ENCODE measurements at places on chromosomes 4 and X.

- no peak for DNase-seq
Observed at GRCh38 chr4:14528918-14529317, 473.4 kb upstream of the CPEB2 start.

GRCh38 chr4:185004562-185005218 lies 13.6 kb upstream of the HELT start:
- DNase-seq: no peak

GRCh38 chr4:148214529-148215166 lies 227.6 kb downstream of the NR3C2 start:
- no peak for DNase-seq

- DNase-seq: no peak
Observed at GRCh38 chr4:8283161-8283560, 13.6 kb downstream of the HTRA3 start.

- DNase-seq: no peak
Observed at GRCh38 chr4:83388313-83388676, 53.6 kb upstream of the HPSE start.

DNA sequence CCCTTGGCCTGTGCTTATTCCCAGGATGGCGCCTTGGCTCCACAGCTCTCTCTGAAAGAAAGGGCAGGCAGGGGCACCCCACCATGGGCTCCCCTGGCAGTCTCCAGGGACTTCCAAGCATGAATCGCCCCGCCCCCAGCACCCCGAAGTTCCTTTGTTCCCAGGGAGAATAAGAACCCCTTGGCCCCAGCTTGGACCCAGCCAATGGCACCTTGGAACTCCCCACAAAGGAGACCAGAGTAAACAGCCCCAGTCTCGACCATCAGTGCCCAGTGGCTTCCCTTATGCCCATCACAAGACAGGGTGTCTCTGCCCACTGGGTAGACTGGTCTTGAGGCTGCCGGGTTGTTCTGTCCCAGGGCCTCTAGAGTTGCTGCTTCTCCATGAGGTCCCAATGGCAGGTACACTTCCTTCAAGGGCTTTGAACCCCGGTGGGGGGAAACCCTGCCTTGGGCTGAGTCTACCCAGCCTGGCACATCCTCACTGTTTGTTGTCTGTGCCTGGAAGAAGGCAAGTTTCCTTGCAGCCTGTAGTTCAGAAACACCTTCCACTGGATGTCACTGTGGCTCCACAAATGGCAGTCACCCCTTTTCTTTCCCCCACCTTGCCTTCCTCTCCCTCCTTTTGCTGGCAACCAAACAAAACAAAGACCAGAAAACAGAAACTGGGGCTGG lies 30.8 kb downstream of the NBDY start:
- no peak for DNase-seq

DNA sequence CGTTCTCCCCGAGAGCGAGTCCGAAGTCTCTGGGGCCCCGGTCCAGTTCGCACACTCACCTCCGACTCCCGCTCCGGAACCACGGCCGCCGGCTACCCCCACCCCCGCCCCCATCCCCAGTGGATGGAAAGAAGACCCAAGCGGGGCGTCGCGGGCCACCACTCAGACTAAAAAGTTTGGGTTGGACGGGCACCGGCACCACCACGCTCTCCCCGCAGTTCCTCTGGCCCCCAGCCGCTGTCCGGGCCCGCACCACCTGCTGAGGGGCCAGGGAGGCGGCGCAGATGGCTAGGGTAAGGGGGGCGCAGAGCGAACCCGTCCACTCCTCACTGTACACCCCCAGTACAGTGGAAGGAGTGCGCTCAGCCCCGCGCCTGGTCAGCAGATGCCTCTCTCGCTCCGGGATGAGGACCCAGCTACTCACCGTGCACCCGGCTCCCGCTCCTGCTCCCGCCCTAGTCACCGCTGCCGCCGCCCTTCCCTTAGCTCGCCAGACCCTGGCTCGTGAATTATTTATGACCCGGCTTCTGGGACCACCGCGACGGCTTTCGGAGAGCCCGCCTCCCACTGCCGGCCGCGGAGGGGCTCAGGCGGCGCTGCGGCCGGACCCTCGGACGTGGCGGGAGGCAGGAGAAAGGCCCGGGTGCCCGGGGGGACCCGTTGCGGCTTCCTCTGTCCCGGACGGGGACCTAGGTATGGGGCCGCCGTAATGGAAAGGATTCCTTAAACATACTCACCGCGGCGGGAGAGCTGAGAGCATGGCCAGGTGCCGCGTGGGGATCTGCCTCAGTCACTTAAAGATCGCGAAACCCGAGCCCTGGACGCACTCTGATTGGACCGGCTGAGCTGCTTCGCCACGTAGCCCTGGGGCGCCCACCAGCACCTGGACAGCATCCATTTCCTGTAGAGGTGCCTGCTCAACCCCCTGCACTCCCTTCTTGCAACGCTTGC lies at the start of gene PROM1:
TSS of gene PROM1 (minus strand) at position 783 of the 951 bp plus-strand sequence. CDS start 8,117 bp downstream, outside the sequence.
- DNase-seq: no peak

DNA sequence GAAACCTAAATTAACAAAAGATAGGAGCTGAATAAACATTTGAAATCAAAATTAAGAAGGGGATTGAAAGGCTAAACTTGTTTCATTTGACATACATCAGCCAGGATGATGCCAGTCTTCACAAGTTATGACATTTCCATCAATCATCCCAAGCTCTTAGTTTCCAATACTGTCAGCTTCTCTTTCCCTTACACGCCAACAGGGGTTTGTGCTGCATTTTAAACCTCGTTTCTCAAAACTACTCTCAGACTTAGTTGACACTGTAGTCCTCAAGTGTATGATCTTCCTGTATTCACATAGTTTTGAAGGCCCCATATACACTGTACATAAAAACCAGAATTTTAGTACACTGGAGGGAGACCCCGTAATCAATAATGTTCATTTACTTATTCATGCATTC lies 840 bp upstream of the P2RY10 start:
- no peak for DNase-seq

- no peak for DNase-seq
Observed at GRCh38 chr4:147289181-147289580, 191.7 kb upstream of the EDNRA start.

- DNase-seq: no peak
Observed at GRCh38 chr4:156774422-156774821, 197.2 kb downstream of the PDGFC start.

DNA sequence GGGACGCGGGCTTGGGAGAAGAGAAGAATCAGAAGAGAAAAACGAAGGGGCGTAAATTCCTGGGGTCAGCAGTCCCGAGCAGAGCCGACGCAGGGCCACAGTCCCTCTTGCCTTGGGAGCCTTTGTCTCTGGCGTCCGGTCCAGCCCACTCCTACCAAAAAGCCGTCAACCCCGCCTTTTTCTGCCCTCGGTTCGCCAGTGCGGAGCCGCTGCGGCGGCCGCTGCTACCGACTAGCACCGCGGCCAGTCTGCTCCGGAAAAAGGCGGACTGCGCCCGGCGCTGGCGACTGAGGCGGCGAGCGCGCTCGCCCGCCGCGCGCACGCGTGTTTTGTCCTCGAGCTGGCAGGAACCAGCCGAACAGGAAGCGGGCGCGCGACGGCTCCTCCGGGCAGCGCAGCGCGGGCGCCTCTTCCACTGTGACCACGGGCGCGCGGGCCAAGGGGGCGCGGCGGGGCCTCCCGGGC lies 502 bp downstream of the HNRNPDL start:
- peak; percentile 74 for DNase-seq

- DNase-seq: no peak
Observed at GRCh38 chrX:10486373-10486772, 134.0 kb downstream of the MID1 start.

- no peak for DNase-seq
Observed at GRCh38 chr4:6840062-6840976, 57.8 kb downstream of the KIAA0232 start.

DNA sequence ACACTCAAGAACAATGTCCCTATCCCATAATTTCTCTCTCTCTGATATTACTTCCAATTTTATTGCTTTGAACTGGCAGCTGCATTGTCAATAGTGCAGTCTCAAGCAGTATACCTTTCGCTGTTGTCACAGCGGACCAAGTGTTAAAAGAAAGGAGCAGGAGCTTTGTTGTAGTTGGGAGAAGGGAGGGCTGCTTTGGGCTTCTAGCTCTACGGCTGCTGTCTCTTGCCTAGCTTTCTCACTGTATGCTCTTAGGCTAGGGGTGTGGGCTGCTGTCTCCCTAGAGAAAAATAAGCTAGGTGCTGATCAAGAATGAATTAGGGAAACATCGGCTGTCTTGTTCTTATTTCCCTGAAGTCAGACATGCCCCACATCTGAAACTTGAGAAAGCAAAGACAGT lies 52.5 kb downstream of the TRPC5OS start:
- no peak for DNase-seq

DNA sequence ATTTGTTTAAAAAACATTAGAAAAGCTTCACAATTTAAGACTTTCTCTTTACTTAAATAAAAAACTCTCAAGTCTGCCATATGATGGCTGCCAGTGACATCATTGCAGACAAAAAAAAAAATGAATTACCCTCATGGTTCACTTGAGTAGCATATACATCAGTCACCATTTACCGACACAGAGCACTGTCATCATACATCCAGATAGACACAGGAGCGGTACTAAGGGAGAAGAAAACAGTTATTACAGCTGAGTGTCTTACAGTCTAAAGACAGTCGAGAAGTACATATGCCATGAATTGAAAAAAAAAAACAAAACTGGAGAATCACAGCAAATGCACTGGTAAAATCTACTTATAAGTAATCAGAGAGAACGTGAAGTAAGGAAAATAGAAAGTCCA lies 405.7 kb upstream of the GALNT7 start:
- DNase-seq: no peak

Measured in activated T-helper 1 cell treated with Interleukin-2 at 50 U/mL for 16 hours (primary cell).